NCI-H1436 treated with DMSO at 0.1 percent for 48 hours (cell line): ENCODE measurements at places on chromosomes 7 and 10.

GRCh38 chr7:1851721-1852516 is 181.8 kb downstream of the ELFN1 start:
- no peak for DNase-seq

- DNase-seq: no peak
Observed at GRCh38 chr10:24850727-24851296, 101.6 kb downstream of the PRTFDC1 start.

DNA sequence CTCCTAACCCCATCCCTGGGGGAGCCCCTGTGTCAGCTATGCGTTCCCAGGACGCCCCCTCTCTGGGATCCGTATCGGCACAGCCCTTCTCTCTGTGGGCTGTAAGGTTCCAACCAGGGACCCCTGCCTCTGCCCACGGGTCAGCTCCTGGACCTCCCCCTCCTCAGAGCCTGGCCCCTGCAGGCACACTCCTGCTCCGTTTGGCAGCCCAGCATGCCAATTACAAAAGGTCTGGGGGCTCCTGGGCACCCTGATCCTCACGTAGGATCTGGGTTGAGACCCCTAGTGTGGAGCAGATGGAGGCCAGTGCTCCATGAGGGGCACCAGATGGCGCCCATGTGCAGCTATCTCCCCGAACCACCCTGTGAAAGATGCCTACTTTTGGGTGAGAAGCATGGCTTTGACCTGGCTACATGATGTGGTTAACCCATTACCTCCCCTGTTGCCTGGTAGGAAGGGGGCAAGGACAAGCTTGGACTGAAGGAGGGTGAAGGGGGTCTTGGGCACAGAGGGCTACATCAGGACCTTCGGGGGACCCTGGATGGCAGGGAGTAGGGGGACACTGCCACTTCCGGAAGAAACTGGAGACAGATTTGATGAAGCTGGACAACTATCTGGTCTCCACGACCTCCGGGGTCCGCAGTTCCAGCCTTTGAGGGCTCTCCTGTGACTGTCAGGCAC is 9.0 kb downstream of the TACR2 start:
- no peak for DNase-seq

- DNase-seq: no peak
Observed at GRCh38 chr10:79498291-79498829, 14.0 kb upstream of the EIF5AL1 start.

GRCh38 chr10:64558094-64558835 is 1037.1 kb downstream of the REEP3 start:
- DNase-seq: no peak

GRCh38 chr10:51894771-51895578 is 195.6 kb upstream of the CSTF2T start:
- DNase-seq: no peak

GRCh38 chr10:76397181-76398042 is 966.0 kb downstream of the LRMDA start:
- DNase-seq: no peak

DNA sequence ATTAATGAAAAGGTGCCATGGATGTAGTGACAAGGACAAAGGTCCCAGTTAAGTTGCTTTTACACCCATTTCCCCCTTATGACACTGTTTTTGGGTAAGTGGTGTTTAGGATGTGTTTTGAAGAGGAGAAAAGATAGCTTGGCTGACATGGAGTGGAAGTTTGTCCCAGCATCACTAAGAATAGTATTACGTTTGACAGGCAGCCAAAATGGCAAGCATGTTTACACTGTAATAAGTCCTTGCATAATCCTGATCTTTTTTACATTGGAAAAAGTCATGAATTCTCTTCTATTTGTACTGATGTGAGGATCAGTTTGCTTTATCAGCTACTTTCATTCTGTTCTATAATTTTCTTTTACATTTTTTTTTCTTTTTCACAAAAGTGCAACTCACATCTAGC is 137.8 kb downstream of the CHRM2 start:
- DNase-seq: no peak

DNA sequence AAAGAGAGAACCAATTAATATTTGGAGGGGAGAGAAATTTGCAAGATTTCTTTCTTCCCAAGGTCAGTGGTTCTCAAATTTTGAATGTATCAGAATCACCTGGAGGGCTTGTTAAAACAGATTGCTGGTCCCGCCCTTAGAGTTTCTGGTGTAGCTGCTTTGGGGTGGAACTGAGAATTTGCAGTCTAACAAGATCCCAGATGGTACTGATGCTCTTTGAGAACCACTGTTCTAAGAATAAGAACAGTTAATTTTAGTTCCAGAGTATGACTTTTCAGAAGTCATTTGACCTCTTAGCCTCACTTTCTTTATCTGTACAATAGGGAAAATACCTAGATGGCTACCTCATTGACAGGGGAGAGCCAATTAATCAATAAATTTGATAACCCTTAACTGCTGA is 161.6 kb downstream of the PRKG1 start:
- no peak for DNase-seq

- no peak for DNase-seq
Observed at GRCh38 chr7:113085781-113086390, 741 bp downstream of the GPR85 start.

DNA sequence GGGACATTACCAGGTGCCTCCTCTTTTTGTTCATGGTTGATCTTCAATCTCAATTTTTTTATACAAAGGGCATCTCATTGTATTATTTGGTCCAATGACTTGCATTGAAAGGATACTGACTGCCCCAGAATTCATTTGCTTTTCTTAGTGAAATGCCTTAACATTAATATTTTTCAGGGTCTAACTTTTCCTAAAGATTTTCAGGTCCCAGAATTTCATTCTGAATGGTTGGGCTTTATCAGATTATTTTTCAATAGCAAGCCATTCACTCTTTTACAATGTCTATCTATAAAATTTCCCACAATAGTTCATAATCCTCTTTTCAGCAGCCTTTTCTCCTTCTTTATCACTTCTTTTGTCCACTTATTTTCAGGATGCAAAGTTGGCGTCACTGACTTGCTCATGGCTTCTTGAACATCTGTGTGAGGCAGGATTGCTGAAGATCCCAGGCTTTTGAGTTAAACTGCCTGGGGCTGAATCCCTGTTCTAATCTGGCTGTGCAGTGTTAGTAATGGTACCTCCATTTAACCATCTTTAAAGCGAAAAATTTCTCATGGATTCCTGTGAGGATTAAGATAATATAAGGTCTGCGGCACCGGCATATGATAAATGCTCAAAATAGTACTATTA is 131.7 kb upstream of the HDAC9 start:
- DNase-seq: no peak

GRCh38 chr7:74002474-74003017 is 25.4 kb upstream of the ELN start:
- DNase-seq: no peak

- DNase-seq: no peak
Observed at GRCh38 chr10:88244781-88245625, 338.1 kb downstream of the RNLS start.

- no peak for DNase-seq
Observed at GRCh38 chr10:29579455-29579970, 55.3 kb downstream of the SVIL start.

DNA sequence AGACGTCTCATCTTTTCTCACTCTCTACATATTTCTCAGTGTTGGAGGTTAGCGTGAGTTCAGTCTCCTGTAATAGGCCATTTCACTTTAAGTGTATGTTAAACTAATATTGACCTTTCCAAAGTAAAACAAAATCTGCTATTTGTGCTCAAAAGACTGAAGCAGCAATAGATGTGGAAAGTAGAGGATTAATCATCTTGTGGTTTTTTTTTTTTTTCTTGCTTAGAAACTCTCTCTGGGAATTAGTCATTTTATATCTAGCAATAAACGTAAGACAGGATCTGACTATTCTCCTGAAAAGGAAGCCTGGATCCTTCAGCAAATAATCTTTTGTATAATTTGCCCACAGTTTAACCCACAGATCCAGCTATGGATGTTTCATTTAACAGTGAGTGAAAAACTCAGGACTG is 81.7 kb downstream of the NRP1 start:
- DNase-seq: no peak

GRCh38 chr7:26853788-26854393 is 10.5 kb downstream of the SKAP2 start:
- no peak for DNase-seq

DNA sequence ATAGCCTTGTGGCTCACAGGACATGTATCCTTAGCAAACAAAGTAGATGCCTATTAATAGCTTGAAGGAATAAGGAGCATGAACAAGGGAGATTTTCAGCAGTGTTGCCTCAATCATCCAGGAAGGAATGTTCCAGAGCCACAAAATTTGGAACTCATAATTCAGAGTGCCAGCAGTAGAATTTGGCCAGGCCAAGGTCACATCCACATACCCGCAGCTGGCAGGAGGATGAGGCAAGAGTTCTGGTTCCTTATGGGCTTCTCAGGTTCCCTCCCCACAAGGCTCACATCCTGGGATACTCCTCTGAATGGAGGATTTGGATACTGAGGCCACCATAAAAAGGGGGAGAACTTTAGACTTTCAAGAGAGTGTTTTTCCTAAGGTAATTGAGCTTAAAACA is 45.8 kb downstream of the SUFU start:
- DNase-seq: no peak

DNA sequence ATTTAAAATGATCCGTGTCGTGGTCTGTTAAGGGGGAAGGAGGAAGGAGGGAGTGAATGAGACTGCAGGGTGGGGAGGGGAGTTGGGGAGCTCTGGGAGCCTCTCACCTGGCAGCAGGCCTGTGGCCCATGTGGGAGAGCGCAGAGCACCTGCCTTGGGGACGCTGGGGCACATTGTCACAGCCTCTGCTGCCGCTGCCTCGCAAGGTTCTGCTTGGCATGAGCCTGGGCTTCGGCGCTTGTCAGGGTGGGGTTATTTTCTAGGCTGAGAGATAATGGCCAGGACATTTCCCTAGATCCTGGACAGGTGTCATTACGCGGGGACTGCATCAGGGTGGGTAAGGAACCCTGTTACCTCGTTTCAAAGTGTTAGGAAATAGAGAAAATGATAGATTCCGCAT is 2.2 kb upstream of the SUN1 start:
- DNase-seq: no peak

DNA sequence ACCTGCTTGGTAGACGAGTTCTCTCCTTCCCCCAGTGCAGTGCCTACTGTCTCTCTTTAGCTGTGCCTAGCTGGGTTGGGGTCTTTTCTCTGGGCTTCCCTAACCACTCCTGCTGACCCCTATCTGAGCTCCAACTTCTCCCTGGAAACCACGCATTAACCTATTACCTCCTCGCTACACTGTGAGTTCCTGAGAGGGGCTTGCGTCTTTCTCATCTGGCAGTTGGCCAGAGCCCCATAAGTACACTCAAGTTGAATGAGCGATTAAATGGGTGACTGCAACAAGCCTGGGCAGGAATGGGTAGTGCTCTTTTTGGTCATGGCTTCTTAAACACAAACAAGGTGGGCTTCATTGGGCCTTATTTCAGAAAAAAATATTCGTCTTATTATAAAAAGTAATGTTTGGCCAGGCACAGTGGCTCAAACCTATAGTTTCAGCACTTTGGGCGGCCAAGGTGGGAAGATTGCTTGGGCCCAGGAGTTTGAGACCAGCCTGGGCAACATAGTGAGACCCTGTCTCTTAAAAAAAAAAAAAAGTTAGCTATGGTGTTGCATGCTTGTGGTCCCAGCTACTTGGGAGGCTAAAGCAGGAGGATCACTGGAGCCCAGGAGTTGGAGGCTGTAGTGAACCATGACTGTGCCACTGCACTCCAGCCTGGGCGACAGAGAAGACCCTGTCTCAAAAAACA is 41.4 kb downstream of the SYPL1 start:
- peak; percentile 73 for DNase-seq

DNA sequence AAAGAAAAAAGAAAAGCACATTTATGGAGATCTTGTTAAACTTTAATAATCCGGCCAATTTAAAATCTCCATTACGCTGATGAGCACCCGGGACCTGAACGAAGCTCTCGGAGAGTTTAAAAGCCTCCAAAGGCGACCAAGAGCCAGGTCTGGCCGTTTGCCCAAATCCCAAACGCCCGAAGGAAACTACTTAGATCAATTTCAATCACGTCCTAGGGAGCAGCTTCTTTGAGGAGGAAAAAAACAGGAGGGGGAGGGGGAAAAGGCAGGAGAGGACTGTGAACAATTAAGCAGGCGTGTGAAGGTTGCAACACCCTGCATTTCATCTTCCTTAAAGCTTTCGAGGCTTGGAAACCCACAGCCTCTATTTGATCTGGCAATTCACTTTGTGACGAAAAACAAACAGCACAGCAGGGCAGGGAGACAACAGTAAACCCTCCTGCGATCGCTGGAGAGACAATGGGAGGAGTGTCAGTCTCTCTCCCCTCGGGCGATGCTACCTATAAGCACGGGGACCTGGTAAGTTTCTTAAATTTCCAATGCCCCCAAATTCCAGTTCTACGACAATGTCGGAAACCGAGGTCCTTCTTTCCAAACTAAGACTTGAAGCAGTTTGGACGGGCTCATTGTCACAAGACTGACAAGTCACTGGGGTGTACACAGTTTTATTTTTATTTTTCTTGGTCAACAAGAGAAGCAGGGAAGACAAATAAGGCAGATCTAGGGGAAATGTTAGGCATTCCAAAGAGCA is 1.2 kb downstream of the KLF6 start:
- no peak for DNase-seq

- DNase-seq: no peak
Observed at GRCh38 chr7:86504229-86504628, 139.5 kb upstream of the GRM3 start.

GRCh38 chr7:94298943-94299342 is 95.8 kb upstream of the COL1A2 start:
- DNase-seq: no peak

- no peak for DNase-seq
Observed at GRCh38 chr7:12257582-12257981, 46.5 kb downstream of the TMEM106B start.

DNA sequence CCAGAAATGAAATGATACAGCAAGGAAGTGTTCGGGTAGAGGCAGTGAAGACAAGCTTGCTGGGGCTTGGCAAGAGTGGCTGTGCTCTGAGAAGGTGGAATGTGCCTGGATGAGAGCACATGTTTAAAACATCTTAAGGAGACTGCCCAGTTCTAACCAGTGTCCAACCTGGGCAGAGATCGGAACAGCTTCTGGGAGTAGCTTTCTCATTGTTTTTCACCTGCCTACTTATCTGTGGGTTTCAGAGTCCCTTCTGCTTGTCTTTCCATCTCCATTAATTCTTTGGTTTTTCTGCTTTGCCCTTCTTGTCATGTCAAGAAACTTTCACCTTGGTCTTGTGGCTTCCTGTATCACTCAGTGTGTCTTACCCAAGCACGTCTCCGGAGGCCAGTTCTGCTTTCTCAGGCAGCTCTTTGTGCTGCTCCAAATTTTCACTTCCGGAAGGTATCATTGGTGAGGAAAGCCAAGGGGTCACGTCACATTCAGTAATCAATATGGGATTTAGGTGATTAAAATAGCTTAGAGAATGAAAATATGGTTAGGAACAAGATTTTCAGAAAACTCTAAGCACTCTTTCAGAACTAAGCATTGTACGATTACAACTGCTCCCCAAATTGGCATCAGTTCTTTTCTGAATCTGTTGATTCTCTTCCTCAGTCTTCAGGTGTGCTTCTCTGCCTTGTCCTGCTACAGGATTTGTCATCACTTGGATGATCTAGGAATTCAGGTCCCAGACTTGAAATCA is 5.5 kb upstream of the LAMB4 start:
- no peak for DNase-seq
